NCI-H446 treated with DMSO at 0.1 percent for 48 hours (cell line): ENCODE measurements at places on chromosomes 4 and X.

GRCh38 chr4:33302321-33302720 is 2582.2 kb downstream of the PCDH7 start:
- DNase-seq: peak; percentile 17

- no peak for DNase-seq
Measured at GRCh38 chr4:8647626-8648025, 55.1 kb downstream of the CPZ start.

DNA sequence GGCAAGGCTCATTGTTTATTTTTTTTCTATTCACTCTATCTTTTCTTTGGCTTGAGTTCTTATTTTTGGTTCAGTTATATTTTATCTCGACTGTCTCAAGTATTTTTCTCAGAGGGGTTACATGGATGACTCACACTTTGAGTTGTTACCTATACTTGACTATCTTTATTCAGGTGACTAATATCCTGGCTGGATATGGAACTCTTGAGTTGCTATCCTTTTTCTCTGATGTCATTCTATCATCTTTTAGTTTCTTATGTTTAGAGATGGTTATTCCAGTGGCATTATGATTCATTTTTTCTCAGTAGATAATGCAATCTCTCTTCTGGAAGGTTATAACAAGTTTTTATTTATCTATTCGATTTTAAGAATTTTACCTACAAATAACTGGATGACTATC is 117.9 kb downstream of the COX18 start:
- DNase-seq: no peak

GRCh38 chrX:153944140-153944799 is at the start of gene RENBP:
RENBP (minus strand) TSS chrX:153944643; CDS start chrX:153944610, 33 bp downstream.
- no peak for DNase-seq
